ENCODE measurements at places on chromosomes 1 and 21.

GRCh38 chr1:43235040-43235439 lies 34.7 kb upstream of the TMEM125 start:
- DNase-seq = no peak

GRCh38 chr1:91054780-91055481 lies 33.1 kb upstream of the ZNF644 start:
- DNase-seq = no peak

- no peak for DNase-seq
These were observed 12.0 kb downstream of the SLC35D1 start for GRCh38 chr1:67041841-67042503.

DNA sequence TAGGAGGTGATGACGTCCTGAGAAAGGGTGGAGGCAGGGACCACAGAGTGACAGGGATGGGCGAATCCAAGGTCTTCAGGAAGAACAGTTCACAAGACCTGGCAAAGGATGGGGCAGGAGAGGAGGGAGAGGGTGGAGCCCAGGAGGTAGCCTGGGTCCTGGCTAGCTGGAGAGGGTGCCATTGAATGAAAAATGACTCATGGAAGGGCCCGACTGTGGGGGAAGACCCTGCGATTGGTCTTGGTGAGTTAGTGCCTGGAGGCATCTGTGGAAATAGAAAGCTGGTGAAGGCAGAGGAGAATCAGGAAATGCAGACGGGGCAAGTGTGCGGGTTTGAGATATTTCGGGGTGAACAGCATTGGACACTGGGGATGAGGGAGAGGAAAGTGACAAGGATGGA lies 60.3 kb upstream of the SLC45A1 start:
- DNase-seq = no peak

DNA sequence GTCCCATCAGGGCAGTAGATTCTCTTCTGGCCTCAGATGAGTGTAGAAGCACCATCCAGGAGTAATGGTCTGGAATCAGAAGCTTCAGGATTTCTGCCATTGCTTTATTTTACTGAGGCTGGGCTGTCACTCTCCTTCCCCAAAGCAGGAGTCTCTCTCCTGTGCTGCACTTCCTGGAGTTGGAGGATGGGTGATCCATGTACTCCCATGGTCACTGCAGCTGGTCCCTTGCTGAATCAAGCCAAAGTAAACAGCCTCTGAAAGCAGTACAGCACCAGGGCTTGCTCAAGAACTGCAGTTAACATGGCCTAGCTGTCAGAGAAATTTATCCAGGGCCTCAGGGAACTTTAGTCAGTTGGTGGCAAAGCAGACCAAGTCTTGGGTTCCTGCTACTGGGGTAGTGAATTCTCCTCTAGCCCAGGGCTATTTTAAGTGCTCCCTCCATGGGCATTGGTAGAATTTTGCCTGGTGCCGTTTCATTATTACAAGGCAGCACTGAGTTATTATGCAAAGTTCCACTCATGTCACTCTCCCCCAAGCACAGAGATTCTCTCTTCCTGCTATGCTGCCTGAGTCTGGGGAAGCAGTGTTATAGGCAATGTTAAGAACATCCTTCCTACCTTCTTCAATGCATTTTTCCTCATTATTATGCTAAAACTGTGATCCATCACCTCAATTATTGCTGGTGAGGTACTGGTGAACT lies 29.5 kb downstream of the DRAM2 start:
- no peak for DNase-seq

DNA sequence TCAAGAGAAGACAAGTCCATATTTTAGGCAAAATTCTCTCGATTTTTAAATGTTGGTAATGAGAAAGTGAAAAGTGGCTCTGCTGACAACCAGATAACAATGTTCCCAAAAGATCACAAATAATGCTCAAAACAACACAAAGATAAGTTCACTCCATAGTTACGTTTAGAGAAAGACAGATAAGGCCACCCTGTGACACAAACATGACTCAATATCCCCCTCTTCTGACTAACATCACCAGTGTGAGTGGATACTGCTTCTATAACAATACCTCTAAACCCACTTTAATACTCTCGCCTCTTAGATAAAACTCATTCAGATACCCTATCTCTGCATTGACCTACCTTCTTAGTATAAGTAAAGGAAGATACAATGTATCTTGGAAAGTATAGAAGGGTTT lies 51.2 kb upstream of the RGS7 start:
- no peak for DNase-seq

DNA sequence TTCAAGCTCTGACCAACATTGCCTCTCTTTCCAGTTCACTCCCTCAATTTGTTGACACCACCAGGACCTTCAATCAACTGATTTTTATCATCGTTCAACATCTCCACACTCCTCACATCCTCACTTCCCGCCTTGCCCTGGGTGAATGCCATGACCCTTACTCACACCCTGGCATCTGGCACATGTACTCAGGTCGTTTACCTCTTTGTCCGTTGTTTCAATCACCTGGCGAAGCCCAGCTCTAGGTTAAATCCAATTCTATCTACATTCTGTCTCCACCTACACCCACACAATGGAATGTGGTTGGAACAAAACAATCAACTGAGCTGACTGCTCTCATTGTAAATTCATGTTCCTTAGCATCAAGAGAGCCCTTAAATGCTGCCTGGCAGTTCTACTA lies 24.2 kb upstream of the TBX15 start:
- DNase-seq = no peak

- DNase-seq = no peak
These were observed 349 bp upstream of the GPN2 start for GRCh38 chr1:26890467-26890796.

GRCh38 chr1:36139521-36139920 lies 9.8 kb downstream of the TRAPPC3 start:
- no peak for DNase-seq

GRCh38 chr1:214272964-214273533 lies 7.9 kb upstream of the SMYD2 start:
- DNase-seq = no peak

DNA sequence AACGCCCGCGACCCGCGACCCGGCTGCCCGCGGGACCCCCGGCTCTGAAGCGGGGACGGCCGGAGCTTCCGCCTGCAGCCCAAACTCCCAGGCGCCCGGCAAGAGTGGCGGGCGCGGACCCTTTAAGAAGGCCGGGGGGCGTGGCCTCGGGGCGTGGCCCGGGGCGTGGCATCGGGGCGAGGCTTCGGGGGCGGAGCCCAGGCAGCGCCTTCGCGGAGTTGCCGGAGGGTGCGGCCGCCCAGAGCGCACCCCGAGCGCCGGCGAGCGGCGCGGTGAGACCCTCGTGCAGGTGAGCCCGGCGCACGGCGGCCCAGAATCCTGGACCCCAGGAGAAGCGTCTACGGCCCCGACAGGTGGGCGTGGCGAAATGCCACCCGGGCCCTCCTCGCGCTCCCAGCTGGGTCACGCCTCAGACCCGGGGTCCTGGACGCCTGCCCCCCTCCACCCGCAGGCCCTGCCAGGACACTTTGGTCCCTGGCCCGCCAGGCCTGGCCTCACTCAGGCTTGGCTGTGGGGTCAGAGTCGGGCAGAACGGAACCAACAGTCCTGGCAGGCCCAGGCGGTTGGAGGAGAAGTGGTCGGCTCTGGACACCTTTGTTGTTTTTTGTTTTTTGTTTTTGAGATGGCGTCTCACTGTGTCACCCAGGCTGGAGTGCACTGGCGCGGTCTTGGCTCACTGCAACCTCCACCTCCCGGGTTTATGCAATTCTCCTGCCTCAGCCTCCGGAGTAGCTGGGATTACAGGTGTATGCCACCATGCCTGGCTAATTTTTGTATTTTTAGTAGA lies 14.4 kb downstream of the RNF223 start:
- DNase-seq = peak; percentile 95

DNA sequence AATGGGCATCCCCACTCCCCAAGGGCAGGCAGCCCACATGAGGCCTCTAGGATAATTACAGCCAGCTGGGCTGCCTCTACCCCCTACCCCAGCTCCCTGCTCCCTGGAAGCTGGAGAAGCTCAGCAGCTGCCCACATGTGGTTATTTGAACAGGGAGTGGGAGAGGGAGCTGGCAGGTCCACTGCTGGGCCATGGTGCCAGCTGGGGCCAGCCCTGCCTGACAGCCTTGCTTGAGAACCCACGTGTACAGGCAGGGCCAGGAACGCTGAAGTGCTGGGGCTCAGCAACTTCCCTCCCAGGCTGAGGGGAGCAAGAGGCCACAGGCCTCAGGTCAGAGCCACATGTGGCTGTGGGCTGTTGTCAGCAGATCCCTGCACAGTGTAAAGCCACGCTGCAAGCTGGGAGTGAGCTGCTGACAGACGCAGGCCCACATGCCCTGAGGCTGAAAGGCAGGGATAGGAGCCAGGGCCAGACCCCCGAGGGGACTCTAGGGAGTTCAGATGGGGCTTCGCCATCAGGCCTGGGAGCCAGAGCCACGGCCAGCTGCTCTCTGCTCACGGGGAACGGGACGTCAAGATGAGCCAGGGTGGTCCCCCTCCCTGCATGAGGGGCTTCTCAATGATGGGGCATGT lies 129.0 kb downstream of the SYF2 start:
- no peak for DNase-seq

DNA sequence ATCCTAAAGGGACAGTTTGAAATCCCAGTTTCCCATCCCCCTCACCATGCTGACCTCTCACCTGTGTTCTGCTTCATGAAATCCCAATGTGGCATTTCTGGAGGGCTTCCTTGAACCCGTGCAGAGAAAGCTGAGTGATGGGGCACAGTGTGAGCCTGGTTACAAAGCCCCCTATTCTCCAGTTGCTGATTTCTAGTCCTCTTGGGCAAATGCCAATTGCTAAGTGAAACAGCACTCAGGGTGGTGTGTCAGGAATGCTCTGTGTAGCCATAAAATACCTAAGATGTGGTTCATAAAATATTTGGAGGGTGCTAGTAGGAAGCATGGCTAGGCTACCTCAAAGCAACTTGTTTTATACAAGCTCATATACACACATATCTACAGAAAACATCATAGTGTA lies 32.0 kb downstream of the SUSD4 start:
- no peak for DNase-seq

DNA sequence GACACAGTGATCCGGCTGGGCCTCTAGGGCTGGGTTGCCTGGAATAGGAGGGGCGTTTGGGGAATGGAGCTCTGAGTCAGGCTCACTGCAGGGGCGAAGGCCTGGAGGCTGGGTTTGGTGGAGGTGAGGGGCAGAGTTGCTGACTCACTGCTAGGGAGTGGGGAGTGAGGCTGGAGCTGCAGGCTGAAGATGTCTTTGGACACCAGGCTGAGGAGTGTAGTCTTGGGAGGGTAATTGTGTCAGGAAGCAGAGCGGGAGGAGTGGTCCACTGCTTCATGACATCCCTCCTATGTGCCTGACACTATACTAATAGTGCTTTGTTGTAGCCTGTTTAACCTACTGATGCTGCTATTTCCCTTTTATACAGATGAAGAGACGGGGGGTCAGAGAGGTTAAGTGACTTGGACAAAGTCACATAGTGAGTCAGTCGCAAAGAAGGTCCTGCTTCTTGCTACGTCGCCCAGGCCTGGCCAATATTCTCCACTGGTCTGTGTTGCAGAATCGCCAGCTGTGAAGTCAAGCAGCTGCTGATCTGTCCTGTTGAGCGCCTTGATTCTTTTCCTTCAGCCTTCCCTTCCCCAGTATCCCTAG lies 13.6 kb downstream of the ACTL8 start:
- no peak for DNase-seq

- DNase-seq = no peak
These were observed 140.4 kb upstream of the C1orf105 start for GRCh38 chr1:172279939-172280636.

GRCh38 chr1:212485913-212486618 lies 53.3 kb downstream of the NENF start:
- no peak for DNase-seq

DNA sequence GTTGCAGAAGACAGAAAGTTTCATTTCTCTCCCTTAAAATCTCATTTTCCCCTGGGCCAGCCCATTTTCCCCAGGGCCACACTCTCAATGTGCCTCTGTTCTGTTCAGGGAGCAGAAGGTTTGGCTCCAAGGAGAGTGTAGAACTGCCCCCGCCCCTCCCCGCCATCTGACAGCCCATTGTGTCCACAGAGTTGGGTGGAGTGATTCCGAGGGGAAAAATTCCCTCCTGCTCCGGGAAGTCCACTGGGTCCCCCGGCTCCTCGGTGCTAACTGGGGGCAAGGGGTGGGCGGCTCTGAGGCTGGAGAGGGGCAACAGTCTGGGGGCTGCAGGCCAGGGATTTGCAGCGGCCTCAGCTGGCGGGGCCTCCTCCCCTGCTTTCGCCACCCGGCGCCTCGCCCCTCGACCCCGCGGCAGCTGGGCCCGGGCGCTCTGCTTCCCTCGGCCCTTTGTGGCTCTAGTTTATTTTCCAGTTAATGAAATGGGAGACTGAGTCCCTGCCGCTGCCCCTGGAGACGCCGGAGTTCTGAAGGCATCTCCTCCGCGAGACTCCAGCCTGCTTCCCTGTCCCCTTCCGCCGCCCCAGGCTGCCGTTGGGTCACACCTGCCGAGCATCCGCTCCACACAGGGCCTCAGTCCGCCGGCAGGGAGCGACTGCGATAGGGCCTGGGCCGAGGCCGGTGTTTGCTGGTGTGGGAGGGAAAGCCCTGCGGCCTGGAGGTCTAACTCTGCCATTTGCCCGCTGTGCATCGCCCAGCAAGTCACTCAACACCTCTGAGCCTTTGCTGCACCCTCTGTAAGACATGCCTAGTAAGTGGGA lies 14.7 kb upstream of the KIRREL1 start:
- no peak for DNase-seq

GRCh38 chr1:165992533-165992932 lies 165.1 kb downstream of the UCK2 start:
- no peak for DNase-seq

GRCh38 chr1:200454425-200454824 lies 44.6 kb upstream of the ZNF281 start:
- no peak for DNase-seq

- DNase-seq = no peak
These were observed 126.5 kb downstream of the KCNN3 start for GRCh38 chr1:154743526-154744036.

DNA sequence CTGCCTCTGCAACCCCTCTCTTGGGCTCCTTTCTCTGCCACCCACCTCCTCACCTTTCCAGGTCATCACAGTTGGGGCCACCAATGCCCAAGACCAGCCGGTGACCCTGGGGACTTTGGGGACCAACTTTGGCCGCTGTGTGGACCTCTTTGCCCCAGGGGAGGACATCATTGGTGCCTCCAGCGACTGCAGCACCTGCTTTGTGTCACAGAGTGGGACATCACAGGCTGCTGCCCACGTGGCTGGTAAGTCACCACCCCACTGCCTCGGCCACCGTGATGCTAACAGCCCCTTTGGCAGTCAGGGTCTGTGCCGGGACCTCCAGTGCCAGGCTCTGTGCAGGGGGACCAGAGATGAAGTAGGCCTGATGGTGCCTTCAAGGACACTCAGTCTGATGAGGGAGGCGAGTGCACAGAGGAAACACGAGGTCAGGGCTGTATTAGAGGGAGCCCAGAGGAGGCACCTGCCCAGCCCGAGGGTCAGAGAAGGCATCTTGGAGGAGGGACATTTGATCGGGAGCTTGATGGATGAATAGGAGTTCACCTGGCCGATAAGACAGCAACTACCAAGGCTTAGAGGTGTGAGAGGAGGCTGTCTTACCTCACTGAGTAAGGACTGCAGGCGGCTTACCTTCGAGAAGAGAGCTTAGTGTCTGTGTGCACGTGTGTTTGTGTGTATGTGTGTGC lies 18.1 kb downstream of the PCSK9 start:
- DNase-seq = no peak

- no peak for DNase-seq
These were observed 262.9 kb downstream of the RHOU start for GRCh38 chr1:228998179-228998578.

GRCh38 chr21:31284797-31285397 lies 59.2 kb downstream of the TIAM1 start:
- DNase-seq = no peak
